ENCODE measurements at places on chromosomes 7 and 10. TPM values are rescaled to one million over a fixed set of nuclear protein-coding genes. Genes with fewer than 3 reads are reported as not detected.
A peak's percentile ranks its signal among the peaks of the same experiment; 100 is the strongest.

DNA sequence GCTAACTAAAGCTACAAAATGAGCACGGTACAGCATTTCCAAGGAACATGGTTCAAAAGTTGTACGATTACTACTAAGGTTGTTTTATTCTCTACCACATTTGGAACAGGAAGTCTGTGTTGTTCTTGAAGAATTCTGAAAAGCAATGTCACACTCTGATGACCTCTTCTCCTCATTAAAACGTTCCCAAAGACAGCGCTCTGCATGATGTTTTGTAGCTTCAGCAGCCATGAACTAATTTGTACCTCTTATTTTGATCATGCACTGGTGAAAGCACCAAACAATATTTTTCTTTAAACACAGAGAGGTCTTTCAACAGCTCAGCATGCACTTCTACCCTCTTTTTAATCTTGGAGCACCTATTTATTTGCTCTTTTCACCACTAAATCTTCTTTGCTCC, 75.0 kb upstream of the TES start:
- H3K4me3 ChIP-seq: no peak overlapping the region
- no peak for DNase-seq
- H3K27me3 ChIP-seq: no peaks in the 10 kb centered on the region
- H3K4me1 ChIP-seq: no peaks in the 10 kb centered on the region
- no peaks in the 10 kb centered on the region for H3K36me3 ChIP-seq
- H3K27ac ChIP-seq: no peak overlapping the region

DNA sequence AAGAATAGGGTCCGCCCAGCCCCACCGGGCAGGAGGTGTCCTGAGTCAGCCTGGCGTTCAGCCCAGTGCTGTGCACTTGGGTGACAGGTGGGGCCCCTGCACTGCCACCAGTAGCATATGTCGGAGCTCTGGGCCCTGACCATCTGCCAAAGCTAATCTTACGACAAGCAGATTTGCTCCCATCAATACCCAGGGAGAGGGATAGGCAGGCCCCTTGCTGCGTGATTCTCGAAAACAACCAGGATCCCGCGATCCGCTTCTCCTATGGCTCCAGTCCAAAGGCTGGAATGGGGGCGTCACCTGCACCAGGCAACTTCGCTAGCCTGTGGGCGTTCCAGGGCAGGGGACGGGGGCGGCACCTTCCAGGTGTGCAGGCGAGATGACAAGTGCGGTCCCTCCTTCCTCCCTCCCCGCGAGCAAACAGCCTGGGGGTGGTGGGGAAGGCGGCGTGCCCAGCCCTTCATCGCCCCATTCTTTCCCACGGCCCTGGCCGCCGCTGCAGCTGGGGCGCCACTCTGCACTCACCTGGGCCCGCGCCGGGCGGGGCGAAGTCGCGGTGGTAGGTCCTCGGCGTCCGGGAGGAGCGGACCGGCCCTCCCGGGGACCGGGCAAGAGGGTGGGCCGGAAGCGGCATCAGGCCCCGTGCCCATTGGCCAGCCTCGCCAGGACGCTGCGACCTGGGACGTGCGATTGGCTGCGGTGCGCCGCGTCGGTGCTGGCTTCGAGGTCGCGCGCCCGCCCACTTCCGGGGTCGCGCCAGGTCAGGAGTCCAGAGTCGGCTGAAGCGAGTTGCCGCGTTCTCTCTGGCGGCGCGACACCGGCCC, at the start of gene TECPR1:
Gene TECPR1, minus strand, starts transcription at position 632 of the 824 bp plus-strand sequence. CDS start 6,086 bp downstream, outside the sequence.
- peaks cover 8% of the 10 kb centered on the region for H3K4me1 ChIP-seq
- peak within 1 kb of the TSS; percentile 94 for H3K4me3 ChIP-seq
- H3K36me3 ChIP-seq: no peaks in the 10 kb centered on the region
- H3K27ac ChIP-seq: peak within 1 kb of the TSS; percentile 80

DNA sequence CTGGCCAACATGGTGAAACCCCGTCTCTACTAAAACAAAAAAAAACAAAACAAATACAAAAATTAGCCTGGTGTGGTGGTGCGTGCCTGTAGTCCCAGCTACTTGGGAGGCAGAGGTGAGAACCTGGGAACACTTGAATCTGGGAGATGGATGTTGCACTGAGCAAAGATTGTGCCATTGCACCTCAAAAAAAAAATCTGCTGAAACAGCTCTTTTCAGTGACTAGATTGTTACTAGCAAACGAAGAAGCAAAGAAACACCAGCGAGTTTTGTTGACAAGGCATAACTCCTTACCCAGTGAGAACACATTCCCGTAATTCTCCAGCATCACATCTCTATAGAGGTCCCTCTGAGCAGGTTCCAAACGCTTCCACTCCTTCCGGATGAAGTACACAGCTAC, 6.7 kb downstream of the ZNF3 start:
- peaks cover 46% of the 10 kb centered on the region for H3K36me3 ChIP-seq
- no peak overlapping the region for H3K27ac ChIP-seq
- H3K27me3 ChIP-seq: no peaks in the 10 kb centered on the region

GRCh38 chr10:75679536-75679935, 248.1 kb downstream of the LRMDA start:
- no peak overlapping the region for H3K27ac ChIP-seq
- DNase-seq: peak; percentile 8
- H3K36me3 ChIP-seq: no peaks in the 10 kb centered on the region
- H3K27me3 ChIP-seq: no peaks in the 10 kb centered on the region

Gene CALHM1
- not detected for total RNA-seq

- H3K27me3 ChIP-seq: no peaks in the 10 kb centered on the region
- H3K4me3 ChIP-seq: no peak overlapping the region
- DNase-seq: no peak
Measured at GRCh38 chr10:94224656-94225055, 138.1 kb downstream of the NOC3L start.

- no peaks in the 10 kb centered on the region for H3K36me3 ChIP-seq
- H3K4me3 ChIP-seq: peak overlapping the region; percentile 72
- no peaks in the 10 kb centered on the region for H3K27me3 ChIP-seq
- peak; percentile 73 for DNase-seq
Measured at GRCh38 chr10:50990568-50991455, 83.5 kb upstream of the PRKG1 start.

Gene GHRHR
- total RNA-seq: not detected

Gene UTF1
- total RNA-seq: not detected

GRCh38 chr7:129864042-129864441, 88.7 kb downstream of the UBE2H start:
- H3K27me3 ChIP-seq: no peaks in the 10 kb centered on the region
- H3K4me1 ChIP-seq: peaks cover 7% of the 10 kb centered on the region
- H3K4me3 ChIP-seq: no peak overlapping the region
- no peak overlapping the region for H3K27ac ChIP-seq
- H3K36me3 ChIP-seq: no peaks in the 10 kb centered on the region

Gene CALML5
- not detected for total RNA-seq

GRCh38 chr7:23299770-23300300, 696 bp downstream of the MALSU1 start:
- H3K27ac ChIP-seq: peak overlapping the region; percentile 84
- H3K4me1 ChIP-seq: peaks cover 15% of the 10 kb centered on the region
- peak overlapping the region; percentile 98 for H3K4me3 ChIP-seq
- DNase-seq: peak; percentile 25

- peaks cover 2% of the 10 kb centered on the region for H3K4me1 ChIP-seq
- peaks cover 35% of the 10 kb centered on the region for H3K27me3 ChIP-seq
- H3K36me3 ChIP-seq: no peaks in the 10 kb centered on the region
Measured at GRCh38 chr7:23470330-23471105, at the start of gene IGF2BP3. TSS of gene IGF2BP3 (minus strand) at chr7:23470491. CDS start at chr7:23470110, 381 bp downstream.

DNA sequence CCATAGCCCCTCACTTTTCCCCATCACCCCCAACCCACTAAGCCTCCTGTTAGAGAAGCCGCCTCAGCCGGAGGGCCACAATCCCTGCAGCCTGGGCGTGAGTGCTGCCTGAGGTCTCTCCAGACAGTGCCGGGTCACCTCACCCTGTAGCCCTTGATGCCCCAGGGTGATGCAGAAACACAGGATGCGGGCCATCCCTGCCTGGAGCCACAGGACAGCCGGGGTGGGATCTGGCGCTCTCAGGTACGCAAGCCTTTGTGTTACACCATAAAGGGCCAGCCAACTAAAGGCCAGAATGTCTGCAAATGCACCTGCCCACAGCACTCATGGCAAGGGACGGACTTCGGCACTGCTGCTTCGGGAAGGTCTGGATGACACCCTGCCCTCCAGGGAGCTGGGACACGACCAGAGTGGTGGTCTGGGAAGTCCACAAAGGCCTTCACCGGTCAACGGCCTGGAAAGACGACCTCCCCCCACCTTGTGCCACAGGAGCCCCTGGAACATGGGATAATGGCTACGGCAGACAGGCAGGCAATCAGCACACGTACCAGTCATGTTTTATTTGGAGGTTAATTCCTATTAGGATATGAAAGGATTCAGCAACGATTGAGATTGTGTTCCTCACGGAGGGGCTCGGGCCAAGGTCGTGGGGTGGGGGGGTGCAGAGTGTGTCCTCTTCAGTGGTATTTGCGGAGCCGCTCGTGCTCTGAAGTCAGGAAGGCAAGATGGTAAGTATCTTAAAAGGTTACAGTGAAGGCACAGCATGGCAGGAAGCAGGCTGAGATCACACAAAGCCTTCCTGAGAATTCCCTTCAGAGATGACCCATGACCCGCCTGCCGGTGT, 8.1 kb downstream of the ATP5MF start:
- no peak overlapping the region for H3K27ac ChIP-seq
- H3K4me3 ChIP-seq: no peak overlapping the region
- H3K27me3 ChIP-seq: no peaks in the 10 kb centered on the region
- H3K4me1 ChIP-seq: no peaks in the 10 kb centered on the region
- no peak for DNase-seq

GRCh38 chr7:90387470-90388240, 15.6 kb upstream of the CLDN12 start:
- H3K4me3 ChIP-seq: no peak overlapping the region
- DNase-seq: no peak
- no peaks in the 10 kb centered on the region for H3K27me3 ChIP-seq
- peaks cover 7% of the 10 kb centered on the region for H3K4me1 ChIP-seq
- no peaks in the 10 kb centered on the region for H3K36me3 ChIP-seq
- no peak overlapping the region for H3K27ac ChIP-seq

- H3K27ac ChIP-seq: no peak overlapping the region
- no peak overlapping the region for H3K4me3 ChIP-seq
- H3K27me3 ChIP-seq: no peaks in the 10 kb centered on the region
- peaks cover 2% of the 10 kb centered on the region for H3K4me1 ChIP-seq
- no peaks in the 10 kb centered on the region for H3K36me3 ChIP-seq
Measured at GRCh38 chr10:4354382-4354812, 471.6 kb upstream of the AKR1E2 start.

- no peaks in the 10 kb centered on the region for H3K36me3 ChIP-seq
- H3K4me3 ChIP-seq: no peak overlapping the region
- H3K4me1 ChIP-seq: no peaks in the 10 kb centered on the region
- no peaks in the 10 kb centered on the region for H3K27me3 ChIP-seq
- H3K27ac ChIP-seq: no peak overlapping the region
- no peak for DNase-seq
Measured at GRCh38 chr7:125775317-125775716, 845.7 kb upstream of the POT1 start.

DNA sequence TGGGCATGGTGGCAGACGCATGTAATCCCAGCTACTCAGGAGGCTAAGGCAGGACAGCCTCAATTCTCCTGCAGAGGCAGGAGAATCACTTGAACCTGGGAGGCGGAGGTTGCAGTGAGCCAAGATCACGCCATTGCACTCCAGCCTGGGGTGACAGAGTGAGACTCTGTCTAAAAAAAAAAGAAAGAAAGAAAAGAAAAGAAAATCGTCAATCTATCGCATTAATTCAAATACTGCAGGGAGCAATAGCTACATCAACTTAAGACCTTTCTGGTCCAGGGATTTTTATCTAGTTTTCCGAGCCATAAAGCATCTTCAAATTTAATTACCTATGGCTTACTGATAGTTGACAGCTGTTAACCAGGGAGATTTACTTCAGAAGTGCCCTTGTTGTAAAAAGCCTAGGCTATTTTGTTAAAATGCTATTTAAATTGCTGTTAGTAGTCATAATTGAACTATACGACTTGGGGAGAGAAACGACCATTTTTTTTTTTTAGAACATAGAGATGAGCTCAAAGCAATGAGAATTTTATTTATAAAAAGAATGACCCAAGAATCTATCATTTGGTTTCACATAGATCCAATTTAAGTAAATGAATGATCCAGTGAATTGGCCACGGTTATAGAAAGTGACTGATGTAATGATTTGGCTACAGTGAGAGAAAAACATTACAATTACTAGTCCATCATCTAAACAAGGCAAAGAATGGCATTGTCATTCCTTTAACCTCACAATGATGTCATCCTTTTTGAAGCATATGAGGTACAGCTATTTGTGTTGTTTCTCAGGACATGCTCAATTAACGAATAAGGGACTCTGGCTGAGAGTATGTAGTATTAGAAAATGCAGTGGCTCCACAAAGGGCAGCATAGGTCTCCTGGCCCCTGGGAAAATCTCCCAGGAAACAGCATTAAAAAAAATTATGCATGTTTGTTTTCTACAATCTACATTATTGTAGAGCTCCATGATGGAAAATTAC, 85.3 kb downstream of the SEMA3C start:
- peak overlapping the region; percentile 5 for H3K27ac ChIP-seq
- no peaks in the 10 kb centered on the region for H3K36me3 ChIP-seq
- peak; percentile 48 for DNase-seq
- no peaks in the 10 kb centered on the region for H3K27me3 ChIP-seq
- peaks cover 8% of the 10 kb centered on the region for H3K4me1 ChIP-seq
- no peak overlapping the region for H3K4me3 ChIP-seq

GRCh38 chr10:78579995-78580394, 488.8 kb upstream of the ZMIZ1 start:
- H3K36me3 ChIP-seq: no peaks in the 10 kb centered on the region
- DNase-seq: peak; percentile 7
- H3K4me3 ChIP-seq: no peak overlapping the region
- H3K27ac ChIP-seq: no peak overlapping the region

DNA sequence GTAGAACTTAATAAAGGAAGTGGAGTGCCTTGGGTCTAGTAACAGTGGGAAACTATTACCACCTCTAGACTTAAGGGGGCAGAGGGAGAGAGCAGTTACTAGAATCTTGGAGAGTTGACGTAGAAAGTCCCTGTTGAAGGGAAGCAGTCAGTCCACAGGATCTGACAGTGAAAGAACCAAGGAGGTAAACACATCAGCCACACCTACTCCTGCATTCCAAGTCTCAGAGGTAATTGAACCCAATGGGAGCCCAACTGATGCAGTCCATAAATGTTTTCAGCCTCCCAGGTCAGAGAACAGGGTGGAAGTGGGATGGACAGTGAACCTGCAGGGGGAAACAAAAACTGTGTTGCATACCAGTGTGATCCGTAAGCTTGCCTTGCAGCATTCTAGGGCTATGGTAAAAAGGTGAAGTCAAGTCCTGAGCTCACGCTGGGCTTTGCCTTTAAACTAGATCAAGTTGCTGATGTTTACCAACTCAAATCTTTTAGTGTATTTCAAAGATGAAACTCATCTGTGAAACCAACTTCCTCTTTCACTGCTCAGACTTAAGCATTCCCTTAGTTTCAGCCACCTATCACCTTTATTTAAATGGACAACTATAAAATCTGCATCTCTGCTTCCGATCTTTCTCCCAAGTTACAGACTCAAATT, 57.2 kb downstream of the SLC16A12 start:
- H3K4me3 ChIP-seq: no peak overlapping the region
- peak; percentile 66 for DNase-seq
- no peaks in the 10 kb centered on the region for H3K36me3 ChIP-seq
- no peaks in the 10 kb centered on the region for H3K27me3 ChIP-seq

Gene SLC29A3
- 2.3 TPM for total RNA-seq

Gene MOGAT3
- total RNA-seq: not detected

Data from fibroblast of lung (primary cell).